Vagina (tissue), 2 donors: ENCODE measurements at places on chromosomes 4 and X.

- no peaks in the 10 kb centered on the region for H3K27me3 ChIP-seq
- H3K4me1 ChIP-seq = no peaks in the 10 kb centered on the region
- no peaks in the 10 kb centered on the region for H3K36me3 ChIP-seq
- no peak overlapping the region for H3K27ac ChIP-seq
- no peak for DNase-seq
Observed at GRCh38 chr4:66219401-66219800, 549.1 kb upstream of the EPHA5 start.

GRCh38 chr4:20251031-20251795 is 492 bp upstream of the SLIT2 start:
- H3K36me3 ChIP-seq = no peaks in the 10 kb centered on the region
- peaks cover 15% of the 10 kb centered on the region for H3K4me1 ChIP-seq
- peak overlapping the region; percentile 62 for H3K4me3 ChIP-seq
- DNase-seq = no peak

GRCh38 chrX:39309018-39309635 is 507.9 kb downstream of the MID1IP1 start:
- H3K36me3 ChIP-seq = no peaks in the 10 kb centered on the region
- no peaks in the 10 kb centered on the region for H3K27me3 ChIP-seq
- H3K4me3 ChIP-seq = no peak overlapping the region
- H3K4me1 ChIP-seq = no peaks in the 10 kb centered on the region

DNA sequence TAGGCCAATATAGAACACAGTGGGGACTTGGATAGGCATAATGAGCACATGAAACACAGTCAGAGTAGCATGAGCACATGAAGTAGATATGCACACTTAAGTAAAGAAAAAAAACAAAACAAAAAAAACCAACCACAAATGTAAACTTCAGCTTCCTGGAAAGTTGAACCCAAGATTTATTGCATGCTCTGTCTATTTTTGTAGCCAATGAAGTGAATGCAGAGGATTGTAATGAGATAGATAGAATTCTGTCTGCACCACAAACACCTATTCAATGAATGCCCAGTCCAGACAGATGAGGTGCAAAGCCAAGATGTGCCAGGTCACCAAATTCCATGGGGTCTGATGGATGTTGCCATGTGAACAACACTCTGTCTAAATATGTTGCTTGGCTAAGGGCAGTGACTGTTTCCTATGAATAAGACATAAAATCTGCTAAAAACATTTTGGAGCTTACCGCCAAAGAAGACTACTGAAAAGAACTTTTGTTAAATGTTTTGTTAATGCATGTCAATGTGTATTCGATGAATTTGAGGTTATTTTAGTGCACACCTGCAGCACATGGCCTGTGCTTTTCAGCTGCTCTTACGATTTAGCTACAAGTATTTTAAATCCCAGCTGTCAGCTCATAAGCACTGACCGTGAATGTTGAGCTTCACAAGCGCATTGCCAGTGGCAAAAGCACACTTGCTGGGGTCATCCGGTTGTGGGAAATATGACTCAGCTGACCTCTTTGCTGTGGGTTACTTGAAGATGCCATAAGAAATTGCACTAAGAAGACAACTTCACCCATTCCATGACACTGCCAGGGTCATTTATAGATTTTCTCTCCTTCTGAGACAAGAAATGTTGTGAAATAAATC is 374.8 kb upstream of the GNPDA2 start:
- H3K27ac ChIP-seq = no peak overlapping the region
- no peak overlapping the region for H3K4me3 ChIP-seq
- DNase-seq = no peak
- H3K36me3 ChIP-seq = no peaks in the 10 kb centered on the region

GRCh38 chrX:43405191-43405590 is 250.9 kb upstream of the MAOA start:
- no peaks in the 10 kb centered on the region for H3K4me1 ChIP-seq
- H3K27ac ChIP-seq = no peak overlapping the region
- no peak for DNase-seq
- no peak overlapping the region for H3K4me3 ChIP-seq
- H3K36me3 ChIP-seq = no peaks in the 10 kb centered on the region

DNA sequence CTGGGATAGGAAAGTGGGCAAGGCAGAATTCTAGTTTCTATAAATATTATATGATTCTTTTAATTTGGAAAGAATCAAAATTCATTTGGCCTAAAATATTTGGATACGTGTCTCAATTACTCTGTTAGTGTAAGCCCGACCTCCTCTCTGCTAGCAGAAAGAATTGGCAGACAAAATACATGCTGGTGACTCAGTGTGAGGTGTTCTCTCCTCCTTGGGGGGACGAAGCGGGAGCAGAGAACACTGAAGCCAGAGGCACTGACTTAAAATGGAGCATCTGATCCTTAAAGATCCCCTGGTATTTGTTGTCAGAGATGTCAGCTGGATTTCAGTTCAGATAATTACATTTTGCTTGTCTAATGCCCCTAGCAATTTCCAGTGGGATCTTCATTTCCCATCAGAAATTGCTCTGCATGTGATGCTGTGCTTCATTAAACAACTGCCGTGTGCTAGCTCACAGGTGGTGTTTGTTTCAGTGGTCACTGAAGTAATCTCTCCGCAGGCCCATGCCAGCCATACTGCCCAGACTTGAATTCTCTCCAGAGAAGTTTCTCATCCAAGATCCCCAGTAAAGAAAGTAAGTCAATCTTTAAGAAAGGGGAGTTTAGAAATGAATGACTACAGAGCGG is 188.7 kb upstream of the TLL1 start:
- H3K27me3 ChIP-seq = no peaks in the 10 kb centered on the region
- no peaks in the 10 kb centered on the region for H3K4me1 ChIP-seq
- no peaks in the 10 kb centered on the region for H3K36me3 ChIP-seq
- DNase-seq = no peak
- H3K4me3 ChIP-seq = no peak overlapping the region

GRCh38 chr4:5474756-5475155 is 233.6 kb downstream of the EVC2 start:
- no peak overlapping the region for H3K4me3 ChIP-seq
- DNase-seq = no peak
- no peak overlapping the region for H3K27ac ChIP-seq
- H3K27me3 ChIP-seq = no peaks in the 10 kb centered on the region
- no peaks in the 10 kb centered on the region for H3K4me1 ChIP-seq

DNA sequence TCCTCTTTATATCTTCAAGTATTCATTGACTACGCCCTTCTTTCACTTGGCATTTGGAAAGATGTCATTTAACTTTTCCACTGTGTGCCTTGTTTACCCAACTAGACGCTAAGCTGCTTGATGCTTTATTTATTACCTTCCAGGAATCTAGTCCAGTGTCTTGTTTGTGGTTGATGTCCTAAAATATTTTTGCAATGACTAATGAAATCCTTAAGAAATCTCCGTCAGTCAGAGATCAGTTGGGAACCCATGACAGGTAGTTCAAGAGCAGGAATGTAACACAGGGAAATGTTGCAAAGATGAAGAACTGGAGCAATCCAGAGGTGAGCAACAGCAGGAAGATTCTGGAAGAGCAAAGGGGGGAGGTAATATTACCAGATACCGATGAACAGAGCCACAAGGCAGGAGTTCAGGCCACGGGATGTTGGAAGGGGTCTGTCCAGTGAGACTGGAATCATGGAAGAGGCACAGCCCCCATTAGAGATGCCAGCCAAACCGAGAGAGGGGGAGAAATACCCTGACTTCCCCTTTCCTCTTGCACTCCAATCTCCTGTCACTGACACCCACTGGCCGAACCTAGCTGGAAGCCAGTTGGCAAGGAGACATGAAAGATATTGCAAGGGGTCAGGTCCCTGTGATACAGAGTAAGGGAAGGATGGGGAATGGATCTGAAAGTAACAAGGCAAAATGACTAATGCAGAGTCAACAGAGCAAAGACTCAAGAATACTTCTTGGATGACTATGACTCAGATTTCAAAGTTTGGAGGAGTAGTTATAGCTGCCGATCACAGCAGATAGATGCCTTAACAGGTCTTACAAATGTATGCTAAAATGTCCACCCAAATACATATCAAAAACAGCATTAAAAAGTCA is 62.7 kb upstream of the PHKA2 start:
- no peaks in the 10 kb centered on the region for H3K27me3 ChIP-seq
- H3K27ac ChIP-seq = no peak overlapping the region
- no peak for DNase-seq
- no peaks in the 10 kb centered on the region for H3K36me3 ChIP-seq
- no peaks in the 10 kb centered on the region for H3K4me1 ChIP-seq
- H3K4me3 ChIP-seq = no peak overlapping the region

DNA sequence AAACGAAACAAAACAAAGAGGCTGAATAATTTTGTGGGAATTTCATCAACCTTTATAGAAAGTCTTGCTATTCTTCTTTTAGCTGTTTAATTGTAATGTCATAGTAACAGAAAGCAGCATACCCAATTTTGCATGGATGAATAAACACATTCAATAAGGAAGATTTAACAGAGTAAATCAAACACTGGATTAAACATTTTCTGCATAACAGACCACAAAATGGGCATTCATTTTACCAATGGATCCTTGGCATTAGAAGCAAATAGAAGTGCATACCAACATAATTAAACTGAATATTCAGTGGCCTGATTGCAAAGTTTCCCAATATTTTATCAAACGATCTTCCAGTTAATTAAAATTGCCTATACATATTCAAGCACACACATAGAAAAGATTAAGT is 4.4 kb upstream of the CHM start:
- H3K4me3 ChIP-seq = no peak overlapping the region
- H3K4me1 ChIP-seq = no peaks in the 10 kb centered on the region
- H3K27me3 ChIP-seq = no peaks in the 10 kb centered on the region
- H3K36me3 ChIP-seq = no peaks in the 10 kb centered on the region
- no peak overlapping the region for H3K27ac ChIP-seq

GRCh38 chr4:100949350-100949935 is 397.9 kb downstream of the PPP3CA start:
- H3K27me3 ChIP-seq = no peaks in the 10 kb centered on the region
- H3K27ac ChIP-seq = no peak overlapping the region
- no peak for DNase-seq
- H3K4me1 ChIP-seq = no peaks in the 10 kb centered on the region

- no peak overlapping the region for H3K27ac ChIP-seq
- H3K4me3 ChIP-seq = peak overlapping the region; percentile 4
- no peaks in the 10 kb centered on the region for H3K27me3 ChIP-seq
- DNase-seq = no peak
- H3K4me1 ChIP-seq = peaks cover 6% of the 10 kb centered on the region
Observed at GRCh38 chrX:39613482-39613995, 484.2 kb downstream of the BCOR start.

DNA sequence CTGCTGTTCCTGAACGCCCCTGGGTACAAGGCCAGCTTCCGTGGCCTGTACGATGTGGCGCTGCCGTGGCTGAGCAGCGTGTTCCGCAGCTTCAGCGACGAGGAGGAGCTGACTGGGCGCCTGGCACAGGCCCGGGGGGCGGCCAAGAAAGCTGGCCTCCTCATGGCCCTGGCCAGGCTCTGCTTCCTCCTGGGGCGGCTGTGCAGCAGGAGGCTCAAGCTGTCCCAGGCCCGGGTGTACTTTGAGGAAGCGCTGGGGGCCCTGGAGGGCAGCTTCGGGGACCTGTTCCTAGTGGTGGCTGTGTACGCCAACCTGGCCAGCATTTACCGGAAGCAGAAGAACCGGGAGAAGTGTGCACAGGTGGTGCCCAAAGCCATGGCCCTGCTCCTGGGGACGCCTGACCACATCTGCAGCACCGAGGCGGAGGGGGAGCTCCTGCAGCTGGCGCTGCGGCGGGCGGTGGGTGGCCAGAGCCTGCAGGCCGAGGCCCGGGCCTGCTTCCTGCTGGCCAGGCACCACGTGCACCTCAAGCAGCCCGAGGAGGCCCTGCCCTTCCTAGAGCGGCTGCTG is 28.2 kb downstream of the SH3TC1 start:
- H3K4me1 ChIP-seq = peaks cover 26% of the 10 kb centered on the region
- DNase-seq = no peak
- H3K4me3 ChIP-seq = no peak overlapping the region
- peaks cover 10% of the 10 kb centered on the region for H3K36me3 ChIP-seq
- no peak overlapping the region for H3K27ac ChIP-seq

- no peak overlapping the region for H3K27ac ChIP-seq
- no peak for DNase-seq
- H3K4me1 ChIP-seq = no peaks in the 10 kb centered on the region
- no peak overlapping the region for H3K4me3 ChIP-seq
- no peaks in the 10 kb centered on the region for H3K27me3 ChIP-seq
- no peaks in the 10 kb centered on the region for H3K36me3 ChIP-seq
Observed at GRCh38 chrX:2134782-2135181, 366.0 kb downstream of the DHRSX start.

DNA sequence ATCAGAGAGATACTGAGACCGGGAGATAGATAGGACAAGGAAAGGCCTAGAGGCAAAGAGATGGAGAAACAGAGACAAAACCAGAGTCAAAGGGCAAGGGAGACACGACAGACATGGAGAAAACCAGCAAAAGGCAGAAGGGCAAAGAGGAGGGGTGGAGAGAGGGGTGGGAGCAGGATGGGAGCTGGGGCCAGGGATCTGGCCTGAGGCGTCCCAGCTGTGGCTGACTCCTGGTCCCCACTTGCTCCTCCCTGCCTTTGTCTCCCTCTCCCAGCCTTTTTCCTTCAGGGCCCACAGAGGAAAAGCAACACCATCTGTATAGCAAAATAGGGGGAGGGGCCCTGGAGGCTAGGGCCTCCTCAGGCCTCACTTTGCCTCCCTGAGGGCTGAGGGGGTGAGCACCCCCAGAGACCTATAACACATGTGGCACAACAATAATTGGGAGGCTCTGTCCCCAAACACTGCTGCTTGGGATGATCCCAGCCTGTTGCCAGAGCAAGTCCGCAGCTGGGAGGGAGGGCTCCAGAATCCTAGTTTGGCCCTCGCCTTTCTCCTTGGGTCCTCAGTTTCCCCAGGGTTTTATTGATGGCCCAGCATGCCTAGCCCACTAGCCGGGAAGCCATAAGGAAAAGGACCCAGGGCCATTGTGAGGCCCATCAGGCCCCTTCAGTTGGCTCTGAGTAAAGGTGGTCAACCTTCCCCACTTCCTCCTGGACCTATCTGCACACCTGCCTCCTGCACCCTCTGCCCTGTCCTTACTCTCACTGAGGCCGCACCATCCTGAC is 96.8 kb downstream of the PJA1 start:
- no peak overlapping the region for H3K27ac ChIP-seq
- DNase-seq = no peak
- no peak overlapping the region for H3K4me3 ChIP-seq
- H3K4me1 ChIP-seq = no peaks in the 10 kb centered on the region
- no peaks in the 10 kb centered on the region for H3K27me3 ChIP-seq

- H3K27ac ChIP-seq = peak overlapping the region; percentile 81
- no peak for DNase-seq
- peaks cover 12% of the 10 kb centered on the region for H3K4me1 ChIP-seq
- no peaks in the 10 kb centered on the region for H3K27me3 ChIP-seq
- peak overlapping the region; percentile 17 for H3K4me3 ChIP-seq
Observed at GRCh38 chrX:13078739-13079444, 34.5 kb upstream of the FAM9C start.
